Stimulated activated CD4-positive, alpha-beta T cell treated with anti-CD3 and anti-CD28 coated beads, Interleukin-12 subunit alpha, Interleukin-12 subunit beta, amount 100 ng/mL, for 48 hours (primary cell): ENCODE measurements at places on chromosomes 11 and 22.

DNA sequence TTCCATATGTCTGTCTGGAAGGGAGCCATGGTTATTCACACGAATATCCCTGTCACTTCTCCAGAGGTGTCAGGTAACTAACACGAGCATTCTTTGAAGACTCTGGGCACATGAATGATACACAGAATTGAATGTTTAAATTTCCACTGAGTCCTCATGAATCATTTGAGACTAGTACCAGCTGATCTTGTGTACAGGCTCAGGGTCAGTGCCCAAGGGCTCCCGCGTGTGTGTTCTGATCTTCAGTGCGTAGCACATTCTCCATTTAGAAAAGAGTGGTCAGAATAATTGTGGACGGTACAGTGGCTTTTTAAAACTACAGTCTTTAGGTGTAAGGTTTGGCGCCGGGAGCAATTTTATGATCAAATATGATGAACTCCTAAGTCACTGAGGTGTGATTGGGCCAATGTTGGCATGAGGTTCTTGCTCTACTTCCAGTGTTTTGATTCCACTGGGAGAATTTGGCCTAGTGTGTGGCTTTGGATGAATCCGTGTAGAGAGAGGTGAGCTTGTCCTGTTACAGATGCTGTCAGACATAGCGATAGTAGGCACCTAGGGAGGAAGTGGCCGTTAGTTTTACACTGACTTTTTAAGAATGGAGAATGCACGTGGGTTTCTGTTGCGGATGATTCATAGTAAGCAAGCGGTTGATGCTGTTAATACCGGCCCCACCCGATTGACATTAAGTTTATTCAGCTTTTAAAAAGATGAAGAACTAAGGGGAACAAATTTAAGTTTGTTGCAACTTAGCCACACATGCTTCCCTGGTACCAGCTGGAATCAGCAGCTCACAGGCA, 22.2 kb downstream of the NUP50 start:
- no peak for DNase-seq

DNA sequence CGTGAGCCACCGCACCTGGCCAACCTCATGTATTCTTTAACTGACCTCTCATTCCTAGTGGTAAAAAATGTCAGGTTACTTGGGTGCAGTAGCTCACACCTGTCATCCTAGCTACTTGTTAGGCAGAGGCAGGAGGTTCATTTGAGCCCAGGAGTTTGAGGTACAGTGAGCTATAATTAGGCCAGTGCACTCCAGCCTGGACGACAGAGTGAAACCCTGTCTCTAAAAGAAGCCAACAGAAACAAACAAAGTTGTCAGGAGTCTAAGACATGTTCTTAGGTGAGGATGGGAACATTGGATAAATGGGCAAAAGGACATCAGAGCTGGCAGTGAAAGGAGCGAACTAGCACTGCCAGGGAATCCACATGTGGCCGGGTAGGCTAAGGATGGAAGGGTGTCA, 18.1 kb downstream of the MADD start:
- no peak for DNase-seq

GRCh38 chr11:38667359-38667758, 2069.3 kb upstream of the RAG2 start:
- no peak for DNase-seq

DNA sequence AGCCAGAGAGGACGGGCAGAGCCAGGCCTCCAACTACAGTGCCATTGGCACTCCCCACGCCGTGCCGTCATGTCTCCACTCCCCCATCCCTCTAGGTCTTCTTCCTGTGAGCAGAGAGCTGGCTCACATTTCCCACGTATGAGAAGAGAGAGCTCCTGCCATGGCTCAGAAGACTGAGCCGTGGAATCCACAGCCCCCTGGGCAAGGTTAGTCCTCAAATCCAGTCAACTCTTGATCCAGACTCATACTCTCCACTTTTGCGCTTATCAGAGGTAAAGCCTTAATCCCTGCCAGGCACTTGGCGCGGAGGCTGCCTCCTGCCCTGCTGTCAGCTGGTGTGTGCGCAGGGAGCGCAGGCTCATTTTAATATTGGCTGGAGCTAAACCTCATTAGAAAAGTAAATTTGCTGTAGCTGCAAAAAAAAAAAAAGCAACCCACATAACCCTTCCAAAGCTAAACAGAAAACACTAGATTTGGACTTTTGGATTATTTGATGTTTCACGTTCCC, 4.7 kb downstream of the B3GAT1 start:
- no peak for DNase-seq

GRCh38 chr11:125236072-125236825, 71.7 kb downstream of the PKNOX2 start:
- no peak for DNase-seq
